ENCODE measurements at places on chromosomes 11 and 22.

GRCh38 chr11:113372309-113372708 is 15.3 kb upstream of the ANKK1 start:
- DNase-seq = no peak

DNA sequence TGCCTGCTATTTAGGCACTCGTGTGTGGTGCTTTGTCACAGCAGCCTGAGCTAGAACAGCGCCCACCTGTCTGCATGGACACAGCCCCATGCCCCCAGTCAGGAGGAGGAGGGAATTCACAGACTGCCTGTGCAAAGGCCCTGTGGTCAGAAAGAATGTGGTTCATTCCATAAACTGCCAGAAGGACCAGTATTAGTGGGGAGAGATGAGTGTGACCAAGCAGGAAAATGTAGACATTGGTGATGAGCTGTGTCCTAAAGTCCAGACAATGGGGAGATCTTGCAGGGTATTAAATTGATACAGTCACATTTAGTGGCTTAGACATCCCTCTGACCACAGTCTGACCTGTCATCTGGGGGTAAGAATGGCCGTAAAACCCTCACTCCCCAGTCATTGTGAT is 83.7 kb upstream of the LINC01488 start:
- DNase-seq = no peak

- DNase-seq = no peak
Measured at GRCh38 chr11:120203626-120204025, 7.2 kb upstream of the OAF start.

GRCh38 chr22:39423976-39424375 is 24.4 kb downstream of the TAB1 start:
- DNase-seq = no peak

DNA sequence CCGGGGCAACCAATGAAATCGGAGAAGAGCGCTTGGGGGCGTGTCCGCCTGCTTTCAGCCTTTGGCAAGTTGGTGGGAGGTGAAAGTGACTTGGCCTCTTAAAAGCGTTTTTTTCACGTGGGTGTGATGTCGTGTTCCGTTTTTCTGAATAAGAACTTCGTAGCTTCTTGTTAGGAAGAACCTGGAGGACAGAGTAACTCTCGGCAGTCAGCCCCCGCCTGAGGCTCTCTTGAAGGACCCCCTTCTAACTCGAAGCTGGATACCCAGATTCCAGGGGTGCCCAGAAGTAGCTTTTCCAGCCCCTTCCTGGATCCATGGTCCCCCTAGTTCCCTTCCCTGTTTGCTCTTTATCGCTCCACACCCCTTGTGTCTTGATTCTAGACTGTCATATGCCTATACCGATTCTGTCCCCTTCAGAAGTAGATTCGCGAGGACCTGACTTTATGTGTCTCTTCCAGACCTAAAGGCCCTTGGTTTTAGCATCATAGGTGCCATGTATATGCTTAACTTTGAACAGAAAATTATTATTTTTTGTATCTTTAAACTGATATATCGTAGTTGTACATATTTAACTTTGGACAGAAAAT is 915 bp upstream of the OSBP start:
- no peak for DNase-seq

Measured in HAP-1 (cell line).